Nucleus accumbens (tissue), 56 donors: ENCODE measurements at places on chromosomes 3 and 15.

GRCh38 chr15:39411102-39411989 is 169.5 kb upstream of the THBS1 start:
- no peak for DNase-seq

- DNase-seq, result no peak
Observed at GRCh38 chr3:39114456-39114855, 7.0 kb downstream of the TTC21A start.

DNA sequence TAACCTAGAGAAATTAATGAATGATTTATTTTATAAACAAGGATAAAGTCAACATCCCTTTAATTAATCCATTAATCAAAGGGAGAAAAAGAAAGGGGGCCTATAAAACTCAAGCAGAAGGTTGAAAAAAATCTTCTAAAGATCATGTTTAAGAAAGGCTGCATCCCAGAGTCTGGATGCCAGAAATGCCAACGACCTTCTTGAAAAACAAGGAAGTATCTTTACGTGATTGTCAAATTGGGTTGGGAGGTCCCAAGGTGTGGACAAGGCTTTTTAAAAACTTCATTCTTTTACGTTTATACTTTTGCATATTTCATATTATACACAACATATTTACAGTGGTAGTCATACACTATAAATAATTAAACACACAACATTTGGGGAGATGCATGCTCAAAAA is 1.6 kb downstream of the GOLGB1 start:
- no peak for DNase-seq

- no peak for DNase-seq
Observed at GRCh38 chr3:112030901-112031300, 3.6 kb upstream of the TMPRSS7 start.

- DNase-seq, result no peak
Observed at GRCh38 chr3:144312702-144313101, 341.1 kb downstream of the DIPK2A start.

- no peak for DNase-seq
Observed at GRCh38 chr3:183488343-183488742, 59.9 kb upstream of the MCF2L2 start.

- DNase-seq, result no peak
Observed at GRCh38 chr3:132279030-132279429, 38.2 kb upstream of the ACP3 start.

- no peak for DNase-seq
Observed at GRCh38 chr15:77481670-77482069, 61.0 kb downstream of the HMG20A start.

DNA sequence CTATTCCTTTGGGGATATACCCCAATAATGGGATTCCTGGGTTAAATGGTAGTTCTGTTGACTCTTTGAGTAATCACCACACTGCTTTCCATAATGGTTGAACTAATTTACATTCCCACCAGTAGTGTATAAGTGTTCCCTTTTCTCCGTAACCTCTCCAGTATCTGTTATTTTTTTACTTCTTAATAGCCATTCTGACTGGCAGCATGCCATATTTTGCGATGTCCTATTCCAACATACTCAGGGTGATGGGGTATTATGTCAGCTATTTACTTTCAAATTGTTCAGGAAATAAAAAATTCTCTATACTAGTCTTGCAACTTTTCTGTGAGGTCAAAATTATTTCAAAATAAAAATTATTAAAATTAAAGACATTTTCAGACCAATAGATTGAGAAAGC is 9.1 kb upstream of the PARP14 start:
- no peak for DNase-seq

DNA sequence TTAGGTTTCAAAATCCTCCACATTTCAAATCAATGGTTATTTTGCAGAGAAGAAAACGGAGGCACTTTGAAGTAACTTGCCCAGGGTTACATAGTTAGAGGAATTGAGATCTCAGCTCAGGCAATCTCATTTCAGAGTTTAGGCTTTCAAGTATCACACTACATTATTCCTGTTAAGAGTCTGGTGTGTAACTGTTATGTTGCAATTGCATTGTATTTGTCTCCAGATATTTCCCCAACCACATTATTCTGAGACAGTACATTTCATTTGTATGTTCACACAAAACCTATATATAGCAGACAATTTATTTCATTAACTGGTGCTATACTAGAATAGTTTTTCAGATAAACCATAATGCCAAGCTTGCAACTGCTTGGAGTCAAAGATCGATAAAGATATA is 154.2 kb upstream of the TSPAN3 start:
- DNase-seq, result no peak

DNA sequence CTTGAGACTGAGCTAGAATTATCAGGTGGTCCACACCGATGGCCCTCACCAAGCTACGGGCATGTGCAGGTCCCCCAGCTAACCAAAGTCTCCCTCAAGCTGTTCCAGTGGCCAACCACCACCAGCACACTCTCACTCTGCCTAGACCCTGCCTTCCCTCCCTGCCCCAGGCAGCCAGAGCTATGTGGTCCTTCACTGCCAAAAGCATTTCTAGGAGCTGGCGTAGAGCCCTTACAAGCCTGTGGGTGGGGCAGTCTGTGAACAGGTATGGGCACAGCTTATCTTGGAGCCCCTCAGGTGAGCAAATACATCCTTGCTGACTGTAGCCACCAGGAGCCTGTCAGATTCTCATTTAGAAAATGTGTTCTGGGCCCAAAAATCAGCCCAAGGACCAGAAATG is 159.8 kb upstream of the PPP2R3A start:
- no peak for DNase-seq

DNA sequence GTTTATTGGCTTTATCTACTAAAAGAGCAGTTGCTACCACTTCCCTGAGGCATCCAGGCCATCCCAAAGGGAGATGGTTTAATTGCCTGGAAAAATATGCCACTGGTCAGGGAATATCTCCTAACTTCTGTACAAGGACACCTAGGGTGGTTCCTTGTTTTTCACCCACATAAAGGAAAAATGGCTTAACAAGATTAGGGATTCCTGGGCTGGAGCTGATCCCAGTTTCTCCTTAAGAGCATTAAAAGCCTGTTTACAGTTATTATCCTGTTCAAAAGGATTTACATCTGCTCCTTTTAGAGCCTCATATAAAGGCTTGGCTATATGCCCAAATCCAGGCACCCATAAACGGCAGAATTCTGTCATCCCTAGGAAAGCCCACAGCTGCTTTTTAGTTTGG is 70.2 kb upstream of the WNT7A start:
- DNase-seq, result no peak

- no peak for DNase-seq
Observed at GRCh38 chr3:193335031-193335430, 43.5 kb downstream of the ATP13A5 start.

GRCh38 chr3:167740961-167741587 is 5.6 kb downstream of the SERPINI1 start:
- DNase-seq, result peak; percentile 64
